ENCODE measurements at places on chromosomes 13 and 19.

- DNase-seq, result no peak
Measured at GRCh38 chr19:27777242-27777641, 1435.7 kb downstream of the UQCRFS1 start.

GRCh38 chr19:7211191-7211951 is 82.8 kb downstream of the INSR start:
- DNase-seq, result no peak

GRCh38 chr13:44537248-44537647 is 38.9 kb downstream of the TSC22D1 start:
- no peak for DNase-seq

DNA sequence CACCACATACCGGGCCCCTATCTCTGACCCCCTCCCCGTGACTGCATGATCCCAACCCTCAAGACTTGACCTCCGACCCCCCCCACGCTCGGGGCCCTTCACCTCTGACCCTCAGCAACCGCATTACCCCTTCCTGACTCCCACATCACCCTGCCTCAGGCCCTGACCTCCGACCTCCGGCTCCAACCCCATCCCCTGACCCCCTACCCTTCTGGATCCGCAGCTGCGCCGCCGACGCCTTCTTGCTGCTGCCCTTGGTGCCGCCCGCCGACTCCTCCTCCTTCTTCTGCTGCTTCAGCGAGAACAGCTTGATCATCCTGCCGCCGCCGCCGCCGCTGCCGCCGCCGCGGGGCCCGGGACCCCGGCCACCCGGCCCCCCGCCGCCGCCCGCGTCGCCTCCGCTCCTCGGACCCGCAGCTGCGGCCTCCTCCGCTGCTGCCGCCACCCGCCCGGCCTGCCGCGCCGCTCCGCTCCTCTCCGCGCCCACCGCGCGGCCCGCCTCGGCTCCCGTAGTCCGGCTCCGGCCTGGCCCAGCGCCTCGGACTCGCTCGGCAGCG is at the start of gene UBE2M:
UBE2M (minus strand) TSS at position 546 of the 557 bp plus-strand sequence; CDS start at position 316, 230 bp downstream.
- DNase-seq, result no peak

- DNase-seq, result no peak
Measured at GRCh38 chr19:16566161-16566560, 6.1 kb downstream of the SLC35E1 start.

- DNase-seq, result no peak
Measured at GRCh38 chr19:13027557-13027956, 32.3 kb downstream of the NFIX start.

- DNase-seq, result no peak
Measured at GRCh38 chr13:98325724-98326123, 148.7 kb upstream of the RNF113B start.

GRCh38 chr13:34942732-34943435 is 814 bp downstream of the NBEA start:
- DNase-seq, result peak; percentile 34

DNA sequence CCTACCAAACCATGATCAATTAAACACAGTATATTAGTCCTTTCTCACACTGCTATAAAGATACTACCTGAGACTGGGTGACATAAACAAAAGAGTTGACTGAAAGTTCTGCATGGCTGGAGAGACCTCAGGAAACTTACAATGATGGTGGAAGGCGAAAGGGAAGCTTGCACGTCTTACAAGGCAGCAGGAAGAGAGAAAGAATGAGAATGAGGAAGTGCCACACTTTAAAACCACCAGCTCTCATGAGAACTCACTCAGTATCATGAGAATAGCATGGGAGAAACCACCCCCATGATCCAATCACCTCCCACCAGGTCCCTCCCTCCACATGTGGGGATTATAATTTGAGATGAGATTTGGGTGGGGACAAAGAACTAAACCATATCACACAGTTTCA is 324.9 kb upstream of the ZNF507 start:
- no peak for DNase-seq

GRCh38 chr13:74476788-74477187 is 342.6 kb upstream of the KLF12 start:
- DNase-seq, result no peak

GRCh38 chr13:68185444-68186141 is 955.5 kb upstream of the PCDH9 start:
- no peak for DNase-seq

- DNase-seq, result no peak
Measured at GRCh38 chr19:37361994-37362393, 8.9 kb upstream of the ZNF527 start.

GRCh38 chr19:55098716-55099556 is 18.5 kb downstream of the PPP1R12C start:
- DNase-seq, result no peak

DNA sequence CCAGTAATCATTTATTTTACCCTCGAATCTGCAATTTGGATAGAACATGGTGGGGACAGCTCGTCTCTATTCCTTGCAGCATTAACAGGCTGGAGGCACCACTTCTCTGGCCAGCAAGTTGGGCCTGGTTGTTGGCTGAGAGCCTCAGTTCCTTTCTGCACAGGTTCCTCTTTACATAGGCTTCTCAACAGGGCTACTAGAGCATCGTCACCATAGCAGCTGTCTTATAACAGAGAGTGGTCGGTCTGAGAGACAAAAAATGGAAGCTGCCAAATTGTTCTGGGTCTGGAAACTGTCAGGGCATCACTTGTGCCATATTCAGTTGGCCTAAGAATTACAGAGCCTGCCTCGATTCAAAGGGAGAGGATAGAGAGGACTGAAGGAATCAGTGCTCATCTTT is 86.7 kb downstream of the DNAJC15 start:
- no peak for DNase-seq

- no peak for DNase-seq
Measured at GRCh38 chr19:50244695-50245094, 41.3 kb downstream of the MYH14 start.

GRCh38 chr13:61188057-61188456 is 227.6 kb downstream of the PCDH20 start:
- no peak for DNase-seq

- no peak for DNase-seq
Measured at GRCh38 chr13:38582133-38582532, 104.7 kb upstream of the FREM2 start.

DNA sequence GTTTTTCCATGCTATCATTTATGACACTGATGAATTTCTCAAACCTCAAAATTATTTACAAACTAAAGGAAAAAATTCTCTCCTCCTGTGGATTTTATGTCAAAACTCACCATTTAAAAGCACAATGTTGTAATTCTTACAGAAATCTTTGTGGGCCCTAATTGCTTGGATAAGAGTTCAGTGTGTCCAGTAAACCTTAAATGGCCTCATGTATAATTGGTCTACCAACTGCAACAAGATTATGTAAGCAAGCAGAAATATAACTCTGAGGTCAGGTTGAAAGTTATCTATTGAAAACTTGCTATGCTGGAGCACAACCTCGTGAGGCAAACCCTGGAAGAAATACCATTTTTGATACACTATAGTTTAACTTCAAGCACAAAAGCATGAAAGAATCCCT is 22.0 kb downstream of the VWA8 start:
- DNase-seq, result no peak

GRCh38 chr19:40400559-40400958 is 10.6 kb upstream of the HIPK4 start:
- no peak for DNase-seq

DNA sequence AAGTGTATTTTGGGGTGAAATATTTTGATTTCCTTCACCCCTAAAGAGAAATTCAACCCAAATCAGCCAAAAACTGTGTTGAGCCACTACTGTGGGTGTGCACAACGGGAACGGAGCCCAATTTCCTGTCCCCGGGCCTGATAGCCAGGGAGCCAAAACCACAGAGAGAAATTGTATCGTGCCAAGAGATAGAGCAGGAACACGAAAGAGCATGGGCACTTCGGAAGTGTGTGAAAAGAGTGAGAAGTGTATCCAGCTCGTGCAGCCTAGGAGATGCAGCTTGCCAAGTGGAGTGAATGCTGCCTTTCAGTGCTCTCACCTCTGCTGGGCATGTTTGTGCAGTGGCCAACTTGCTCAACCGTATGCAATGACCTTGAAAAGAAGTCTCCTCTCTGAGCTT is 19.4 kb upstream of the PLEKHF1 start:
- DNase-seq, result no peak

- no peak for DNase-seq
Measured at GRCh38 chr13:27783111-27783510, 9.2 kb upstream of the GSX1 start.

DNA sequence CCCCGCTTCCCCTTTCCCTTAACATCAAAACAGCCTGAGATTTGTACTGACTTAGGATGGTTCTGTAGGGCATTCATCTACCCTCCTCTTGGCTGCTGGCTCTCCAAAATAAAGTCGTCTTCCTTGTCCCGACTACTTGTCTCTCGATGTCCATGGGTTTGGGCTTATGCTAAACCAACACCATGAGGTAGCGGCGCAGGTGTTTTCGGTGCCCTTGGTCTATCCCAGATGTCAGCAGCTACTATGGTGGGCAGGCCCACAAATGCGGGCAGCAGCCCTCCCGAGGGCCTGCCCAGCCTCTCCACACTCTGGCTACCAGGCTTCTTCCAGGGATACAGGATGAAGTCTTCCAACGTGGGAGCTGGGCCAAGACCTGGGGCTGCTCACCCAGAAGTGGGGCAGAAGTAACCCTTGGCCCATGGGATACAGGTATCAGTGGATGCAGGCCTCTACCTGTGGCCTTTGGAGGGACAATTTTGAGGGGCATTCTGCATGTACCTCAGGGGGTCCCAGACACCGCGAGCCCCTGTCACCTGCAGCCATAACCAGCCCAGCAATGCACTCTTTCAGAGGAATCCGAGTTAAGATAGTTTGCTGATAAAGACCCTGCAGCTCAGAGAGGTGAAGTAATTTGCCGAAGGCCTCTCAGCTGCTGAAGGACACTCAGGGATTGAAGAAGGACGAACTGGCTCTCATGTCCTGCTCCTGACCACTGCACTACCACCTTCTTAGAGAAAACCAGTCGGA is 47.8 kb upstream of the VSTM2B start:
- DNase-seq, result no peak

GRCh38 chr19:34678421-34678820 is 943 bp downstream of the ZNF302 start:
- DNase-seq, result no peak

- DNase-seq, result no peak
Measured at GRCh38 chr19:51120160-51120559, 4.5 kb upstream of the SIGLEC9 start.

DNA sequence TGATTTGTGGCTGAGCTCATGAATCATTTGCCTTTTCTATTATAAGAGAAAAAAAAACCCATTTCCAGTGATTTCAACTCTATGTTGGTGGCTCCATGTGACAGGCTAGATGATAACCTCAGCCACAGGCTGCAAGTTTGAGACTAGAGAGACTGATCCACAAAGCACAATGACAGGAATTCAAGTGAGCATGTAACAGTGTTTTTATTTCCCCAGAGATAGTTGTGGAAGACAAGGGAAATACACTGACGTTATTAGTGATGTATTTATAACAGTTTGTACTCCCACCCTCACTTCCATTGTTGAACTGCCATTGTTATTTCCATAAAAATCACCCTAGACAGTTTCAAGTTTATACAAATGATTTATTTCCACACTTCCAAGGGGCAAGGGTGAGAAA is 27.9 kb upstream of the EDNRB start:
- DNase-seq, result no peak

GRCh38 chr19:41226053-41226873 is 7.2 kb downstream of the AXL start:
- peak; percentile 13 for DNase-seq

DNA sequence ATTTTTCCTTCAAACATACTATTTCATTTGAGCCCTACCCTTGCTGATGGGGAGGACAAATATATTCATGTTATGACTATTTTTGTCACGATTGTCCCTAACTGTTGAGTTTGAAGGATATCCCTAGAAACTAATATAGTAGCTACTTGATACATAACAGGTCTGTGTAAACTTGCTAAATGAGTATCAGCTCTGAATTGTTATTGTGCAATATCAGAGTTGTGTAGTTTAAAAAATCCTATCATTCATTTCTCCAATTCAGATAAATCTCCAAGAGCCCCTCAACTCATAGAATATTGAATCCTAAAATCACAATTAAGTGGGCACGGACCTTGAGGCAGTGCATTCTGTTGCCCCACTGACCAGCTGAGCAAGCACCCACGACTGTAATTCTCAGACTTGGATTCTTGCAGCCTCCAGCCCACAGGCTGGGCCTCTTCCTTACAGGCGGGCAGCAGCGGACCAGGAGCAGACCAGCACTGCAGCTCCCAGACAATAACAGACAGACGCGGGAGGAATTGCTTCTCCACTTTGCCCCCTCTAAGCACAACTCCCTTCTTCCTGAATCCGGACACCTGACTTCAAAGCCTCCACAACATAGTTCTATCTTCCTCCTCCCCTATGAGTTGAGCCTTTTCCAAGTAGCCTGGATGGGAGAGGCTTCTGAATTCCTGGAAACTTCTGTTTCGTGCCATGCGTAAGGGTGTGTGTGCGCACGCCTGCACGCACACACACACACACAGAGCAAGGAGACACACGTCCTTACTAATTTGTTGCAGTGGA is 337.6 kb upstream of the ARGLU1 start:
- no peak for DNase-seq

DNA sequence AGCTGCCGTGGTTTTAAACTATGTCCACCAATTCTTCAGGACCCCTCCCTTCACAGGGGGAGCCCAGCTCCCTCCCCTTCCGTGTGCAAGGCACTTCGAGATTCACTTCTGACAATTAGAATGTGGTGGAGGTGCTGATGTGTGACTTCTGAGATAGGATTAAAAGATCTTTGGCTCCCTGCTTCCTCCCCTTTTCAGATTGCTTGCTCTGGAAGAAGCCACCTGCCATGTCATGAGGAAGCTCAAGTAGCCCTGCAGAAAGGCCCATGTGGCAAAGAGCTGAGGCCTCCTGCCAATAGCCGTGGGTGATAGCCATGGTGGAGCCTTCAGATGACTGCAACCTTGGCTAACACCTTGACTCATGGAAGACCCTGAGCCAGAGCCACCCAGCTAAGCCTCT is 204.9 kb downstream of the COL4A1 start:
- no peak for DNase-seq

- no peak for DNase-seq
Measured at GRCh38 chr13:75963302-75963701, 327.2 kb downstream of the LMO7 start.

DNA sequence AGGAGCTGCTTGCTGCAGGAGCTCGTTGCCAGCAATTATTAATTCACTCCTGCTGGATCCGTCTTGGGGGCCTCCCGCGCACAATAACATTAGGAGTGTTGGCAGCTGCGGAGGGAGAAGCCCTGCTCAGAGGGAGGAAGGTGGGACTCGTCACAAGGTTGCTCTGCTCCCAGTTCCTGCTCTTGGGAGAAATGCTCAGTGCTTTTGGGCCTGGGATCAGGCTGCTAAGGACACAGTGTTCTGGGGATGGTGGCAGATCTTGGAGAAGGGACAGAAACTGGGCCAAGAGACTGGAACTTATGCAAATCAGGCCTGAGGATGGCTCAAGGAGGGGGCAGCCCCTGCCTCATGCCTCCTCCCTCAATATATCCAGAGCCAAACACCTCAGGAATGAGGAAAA is 78.9 kb upstream of the OLFM4 start:
- DNase-seq, result peak; percentile 46

DNA sequence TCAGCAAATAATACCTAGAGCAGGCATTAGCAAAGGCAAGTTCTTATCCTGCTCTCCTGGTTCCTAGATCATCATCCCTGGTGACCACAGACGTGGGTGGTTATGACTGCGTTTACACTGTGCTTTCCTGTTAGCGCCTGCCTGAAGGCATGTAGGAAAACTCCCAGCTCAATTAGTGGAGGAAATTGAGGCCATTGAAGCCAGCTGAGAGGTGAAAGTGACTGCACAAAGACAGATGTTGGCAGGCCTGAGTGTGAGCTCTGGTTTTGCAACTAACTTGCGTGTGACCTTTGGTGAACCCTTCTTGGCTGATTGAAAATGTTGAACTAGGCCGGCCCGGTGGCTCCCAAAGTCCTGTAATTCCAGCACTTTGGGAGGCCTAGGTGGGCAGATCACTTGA is 17.5 kb upstream of the NWD1 start:
- no peak for DNase-seq

GRCh38 chr13:97273341-97273831 is 51.3 kb downstream of the MBNL2 start:
- no peak for DNase-seq
